ENCODE measurements at places on chromosomes 2 and 18.

- DNase-seq, result no peak
Measured at GRCh38 chr2:216987252-216987821, 127.5 kb upstream of the TNP1 start.

DNA sequence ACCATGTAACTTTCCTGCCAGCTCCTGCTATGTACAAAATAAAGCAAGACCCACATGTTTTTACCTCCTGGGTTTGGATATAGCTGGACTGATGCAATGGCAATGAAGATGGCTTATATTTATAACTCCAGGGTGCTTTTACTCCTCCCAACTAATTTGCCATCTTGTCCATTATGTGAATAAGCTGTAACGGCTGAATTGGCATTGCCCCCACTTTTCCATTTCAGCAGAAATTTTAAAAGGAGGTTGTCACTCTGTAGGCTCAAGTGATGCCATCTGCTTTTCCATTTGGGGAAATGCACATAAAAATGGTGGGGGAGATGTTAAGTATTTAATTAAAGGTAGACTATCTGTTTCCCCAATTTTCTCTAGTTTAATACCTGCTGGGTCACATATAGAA is 345.5 kb downstream of the ERBB4 start:
- no peak for DNase-seq

GRCh38 chr18:23585007-23585871 is 1.1 kb downstream of the NPC1 start:
- peak; percentile 31 for DNase-seq

DNA sequence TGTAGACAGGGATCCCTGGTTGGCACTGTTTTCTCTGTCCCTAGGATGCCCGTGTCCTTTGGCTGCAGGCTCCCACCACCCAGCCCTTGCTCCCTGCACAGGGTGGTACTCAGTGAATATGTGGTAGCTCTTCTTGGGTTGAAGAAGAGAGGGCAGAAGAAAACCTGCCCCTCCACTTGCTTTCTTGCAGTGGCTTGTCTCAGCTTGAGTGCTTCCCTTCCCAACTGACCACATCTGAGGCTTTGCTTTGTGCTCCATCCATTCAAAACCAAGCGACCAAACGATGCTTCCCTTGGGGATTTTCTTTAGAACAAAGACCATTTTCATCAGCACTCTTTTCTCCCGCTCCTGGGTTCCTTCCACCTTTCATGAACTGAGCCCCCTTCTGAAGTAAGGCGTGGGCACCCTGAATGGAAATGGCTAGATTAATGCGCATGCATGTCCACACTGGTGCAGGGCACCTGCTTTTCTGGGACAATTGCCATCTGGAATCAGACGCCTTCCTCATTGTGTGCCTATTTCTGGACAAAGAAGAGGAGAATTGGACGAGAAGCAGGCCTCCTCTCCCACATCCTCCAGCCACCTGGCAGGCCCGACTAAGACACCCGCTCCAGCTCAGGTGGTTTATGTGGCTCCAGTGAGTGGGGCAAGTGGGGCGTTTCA is 59.1 kb downstream of the ARL4C start:
- DNase-seq, result no peak

GRCh38 chr2:74383254-74383653 is 3.1 kb upstream of the DCTN1 start:
- no peak for DNase-seq

GRCh38 chr2:58137221-58137620 is 90.6 kb downstream of the VRK2 start:
- peak; percentile 21 for DNase-seq

GRCh38 chr2:148924514-148925178 is 49.6 kb downstream of the KIF5C start:
- no peak for DNase-seq

DNA sequence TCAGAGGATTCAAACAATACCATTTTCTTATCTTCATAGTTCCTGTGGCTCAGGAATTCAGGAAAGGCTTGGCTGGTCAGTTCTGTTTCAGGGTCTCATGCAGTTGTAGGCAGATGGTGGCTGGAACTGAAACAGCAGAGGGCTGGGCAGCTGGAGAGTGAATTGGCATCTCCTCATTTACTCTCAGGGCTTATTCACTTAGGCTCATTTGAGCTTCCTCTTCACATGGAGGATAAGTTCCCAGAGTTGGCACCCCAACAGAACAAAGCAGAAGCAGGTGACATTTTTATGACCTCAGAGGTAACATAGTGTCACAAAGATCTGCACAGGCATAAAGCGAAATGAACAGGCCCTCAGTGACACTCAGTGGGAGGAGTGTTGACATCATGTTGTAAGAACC is 66.1 kb downstream of the RBBP8 start:
- DNase-seq, result no peak

- DNase-seq, result no peak
Measured at GRCh38 chr2:83058683-83059082, 1400.4 kb downstream of the SUCLG1 start.

- no peak for DNase-seq
Measured at GRCh38 chr2:233679196-233679595, 2.5 kb upstream of the UGT1A7 start.

DNA sequence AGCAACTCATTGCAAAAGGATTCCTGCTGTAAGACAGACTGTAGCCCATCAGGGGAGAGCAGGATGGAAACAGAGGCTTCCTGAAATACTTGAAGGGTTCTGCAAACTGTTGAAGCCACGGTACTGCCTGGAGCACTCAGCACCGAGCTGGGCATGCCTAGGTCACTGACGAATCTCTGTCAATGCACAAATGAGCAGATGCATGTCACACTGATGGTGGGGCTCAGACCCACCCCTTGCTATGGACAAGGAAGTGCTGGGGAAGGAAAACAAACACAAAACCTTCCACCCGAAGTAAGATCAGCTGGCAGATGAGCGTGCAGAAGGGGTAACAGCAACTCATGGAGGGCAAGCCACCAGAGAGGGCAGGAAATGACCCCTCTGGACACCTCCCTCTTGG is 136.7 kb downstream of the BCL2 start:
- DNase-seq, result no peak

DNA sequence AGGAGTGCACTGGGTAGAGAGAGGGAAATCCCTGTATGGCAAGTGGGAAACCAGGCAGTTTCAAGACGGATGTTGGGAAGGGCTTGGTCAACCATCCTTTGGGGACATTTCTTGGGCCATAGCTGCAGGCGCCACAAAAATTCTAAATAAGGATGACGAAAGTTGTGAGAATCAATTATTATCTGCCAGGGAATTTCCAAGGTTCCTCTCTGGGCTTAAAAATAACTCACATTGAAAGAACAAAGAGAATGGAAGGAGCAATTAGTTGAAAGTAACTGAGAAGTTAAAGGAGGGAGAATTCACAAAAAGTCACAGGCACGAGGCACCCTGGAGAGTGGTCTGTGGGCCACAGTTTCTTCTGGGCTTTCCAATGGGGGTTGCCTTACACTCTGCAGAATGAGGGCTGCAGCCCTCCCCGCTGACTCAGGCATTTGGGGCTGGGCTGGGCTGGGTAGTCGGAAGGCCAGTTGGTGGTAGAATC is 195.7 kb downstream of the SMAD7 start:
- DNase-seq, result no peak

- DNase-seq, result no peak
Measured at GRCh38 chr2:8333177-8333831, 348.6 kb upstream of the ID2 start.

- DNase-seq, result peak; percentile 40
Measured at GRCh38 chr2:178404368-178404767, 46.6 kb downstream of the PRKRA start.

DNA sequence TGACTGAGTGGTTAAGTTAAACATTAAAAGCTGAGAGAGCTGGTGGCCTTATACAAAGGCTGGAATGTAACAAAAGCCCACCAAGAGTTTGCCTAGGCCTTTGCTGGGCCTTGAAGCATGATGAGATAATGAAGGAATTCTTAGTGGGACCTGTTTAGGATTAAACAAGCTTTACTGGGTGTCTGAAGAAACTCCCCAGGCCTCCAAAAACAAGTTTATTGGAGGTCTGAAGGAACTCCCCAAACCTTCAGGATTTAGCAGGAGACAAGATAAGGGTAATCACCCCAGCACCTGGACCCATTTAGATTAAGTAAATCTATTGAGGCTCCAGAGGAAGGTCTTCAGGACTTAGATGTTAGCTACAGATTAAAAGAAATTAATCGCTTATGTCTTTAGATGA is 18.7 kb downstream of the PCARE start:
- DNase-seq, result no peak

GRCh38 chr18:12264864-12265263 is 10.7 kb downstream of the CIDEA start:
- no peak for DNase-seq

DNA sequence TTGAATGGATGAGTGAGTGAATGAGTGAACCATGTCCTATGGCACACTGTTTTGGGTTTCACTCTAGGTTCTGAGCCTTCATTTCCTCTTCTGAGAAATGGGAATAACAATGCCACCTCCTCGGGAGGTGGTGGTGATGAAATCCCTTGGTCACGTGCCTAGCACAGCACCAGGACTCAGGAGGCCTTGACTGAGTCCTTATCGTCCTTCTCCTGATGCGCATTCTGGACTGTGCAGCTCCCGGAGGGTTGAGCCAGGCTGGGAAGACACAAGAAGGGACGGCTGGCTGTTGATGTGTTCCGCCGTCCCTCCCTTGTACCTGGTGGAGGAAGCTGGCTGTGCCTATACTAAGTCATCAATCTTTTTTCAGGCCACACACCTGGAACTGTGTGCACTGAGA is 437.3 kb downstream of the ZNF521 start:
- DNase-seq, result no peak

DNA sequence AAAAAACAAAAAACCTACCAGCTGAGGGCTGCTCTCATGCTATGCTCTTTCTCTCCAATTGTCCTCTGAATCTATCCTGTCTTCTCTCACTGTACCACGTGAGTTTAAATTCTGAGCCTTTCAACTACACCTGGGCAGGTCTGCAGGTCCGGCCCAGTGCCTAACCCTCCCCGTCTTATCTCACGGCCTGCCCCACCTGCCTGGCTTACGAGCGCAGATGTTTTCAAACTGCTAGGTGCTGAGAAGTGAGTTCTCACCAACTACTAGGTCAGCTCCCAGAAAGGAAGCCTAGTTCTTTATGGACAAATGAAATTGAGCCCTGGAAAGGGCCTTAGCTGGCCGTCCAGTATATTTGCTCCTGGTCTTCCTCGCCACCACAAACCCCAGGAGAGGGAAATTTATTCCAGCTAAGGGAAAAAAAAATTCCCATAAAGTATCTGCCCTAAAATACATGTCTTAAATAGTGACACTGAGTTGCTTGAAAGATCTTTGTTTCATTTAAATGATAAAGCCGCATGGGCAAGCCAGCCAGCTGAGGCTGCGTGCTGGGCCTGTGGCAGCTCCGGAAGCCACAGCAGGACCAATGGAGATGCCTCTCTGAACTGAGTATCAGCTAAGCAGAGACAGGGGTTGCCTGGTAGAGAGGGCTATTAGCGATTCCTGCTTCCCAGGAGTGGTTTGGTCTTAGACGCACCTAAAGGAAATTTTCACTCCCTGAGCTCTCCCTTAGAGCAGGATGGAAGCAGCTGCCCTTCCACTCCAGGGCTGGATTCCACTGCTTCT is 92.5 kb upstream of the NCK2 start:
- DNase-seq, result no peak

DNA sequence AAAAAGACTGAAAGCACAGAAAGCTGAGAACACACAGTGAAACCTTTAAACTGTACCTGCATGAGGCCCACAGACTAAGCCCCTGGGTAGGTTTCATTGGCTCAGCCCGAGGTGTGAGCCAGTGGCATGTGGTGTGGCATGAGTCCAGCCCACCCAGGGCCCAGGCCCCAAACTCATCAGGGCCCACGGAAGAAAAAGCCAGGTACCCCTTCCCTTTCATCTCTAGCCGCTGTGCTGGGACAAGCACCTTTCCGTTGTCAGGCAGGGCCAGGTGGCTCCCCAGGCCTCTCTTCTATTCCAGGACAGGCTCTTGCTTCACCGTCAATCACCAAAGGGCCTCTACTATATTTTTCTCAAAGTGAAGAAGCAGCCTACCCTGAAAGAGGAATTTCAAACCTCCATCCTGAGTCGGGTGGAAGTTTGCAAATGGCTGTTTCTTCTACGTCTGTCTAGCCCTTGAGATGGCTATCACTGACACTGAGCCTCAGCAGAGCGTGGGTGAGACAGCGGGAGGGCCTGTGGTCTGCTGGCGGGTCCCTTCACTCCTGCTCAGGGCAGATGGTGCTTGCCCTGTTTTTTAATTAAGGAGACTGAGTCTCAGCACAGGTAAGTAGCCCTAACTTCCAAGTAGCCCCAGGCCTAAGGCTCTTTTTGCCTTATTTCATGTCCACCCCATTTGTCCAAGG is 8.6 kb downstream of the DNAJB2 start:
- no peak for DNase-seq

GRCh38 chr2:8572712-8573233 is 109.1 kb upstream of the ID2 start:
- no peak for DNase-seq

- DNase-seq, result no peak
Measured at GRCh38 chr18:27073404-27073830, 111.7 kb downstream of the CHST9 start.

- no peak for DNase-seq
Measured at GRCh38 chr2:227566012-227566411, 32.7 kb upstream of the SCYGR2 start.

GRCh38 chr2:128970332-128971116 is 651.9 kb upstream of the HS6ST1 start:
- DNase-seq, result no peak

DNA sequence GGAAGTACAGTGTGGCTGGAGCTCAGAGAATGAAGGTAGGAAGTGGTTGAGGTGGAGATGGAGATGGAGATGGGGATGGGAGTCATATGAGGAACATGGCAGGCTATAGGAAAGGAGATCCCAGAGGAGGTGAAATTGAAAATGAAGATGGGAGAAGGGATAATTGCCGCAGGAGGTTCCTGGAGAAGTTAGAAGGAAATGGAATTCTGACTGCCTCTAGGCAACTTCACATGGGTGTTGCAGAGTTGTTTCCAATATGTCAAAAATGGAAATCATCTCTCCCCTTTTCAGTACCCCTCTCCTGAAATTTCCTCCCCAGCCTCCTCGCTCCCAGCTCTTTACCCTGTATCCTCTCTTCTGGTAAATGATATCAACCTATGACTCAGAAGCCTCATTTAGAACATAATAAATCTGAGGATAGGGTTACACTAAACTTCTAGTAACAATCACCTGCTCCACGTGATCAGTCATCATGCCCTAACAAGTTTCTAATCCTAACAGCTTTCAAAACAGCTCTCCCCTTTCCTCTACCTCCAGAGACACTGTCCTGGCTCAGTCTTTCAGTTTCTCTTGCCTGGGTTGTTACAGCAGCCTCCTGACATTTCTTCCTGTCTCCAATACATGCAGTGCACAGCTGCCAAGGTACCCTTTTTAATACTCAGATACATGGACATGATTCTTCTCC is 201.9 kb upstream of the RBMS1 start:
- DNase-seq, result no peak

GRCh38 chr18:8841781-8842485 is 136.6 kb downstream of the MTCL1 start:
- DNase-seq, result no peak

GRCh38 chr2:138433995-138434951 is 67.3 kb upstream of the SPOPL start:
- DNase-seq, result peak; percentile 23
